ENCODE measurements at places on chromosomes 11 and 22. TPM values are rescaled to one million over a fixed set of nuclear protein-coding genes. Genes with fewer than 3 reads are reported as not detected.

HOATZ gene
- not detected for total RNA-seq

LMO1 gene
- not detected for total RNA-seq

MAJIN gene
- total RNA-seq = not detected

DNA sequence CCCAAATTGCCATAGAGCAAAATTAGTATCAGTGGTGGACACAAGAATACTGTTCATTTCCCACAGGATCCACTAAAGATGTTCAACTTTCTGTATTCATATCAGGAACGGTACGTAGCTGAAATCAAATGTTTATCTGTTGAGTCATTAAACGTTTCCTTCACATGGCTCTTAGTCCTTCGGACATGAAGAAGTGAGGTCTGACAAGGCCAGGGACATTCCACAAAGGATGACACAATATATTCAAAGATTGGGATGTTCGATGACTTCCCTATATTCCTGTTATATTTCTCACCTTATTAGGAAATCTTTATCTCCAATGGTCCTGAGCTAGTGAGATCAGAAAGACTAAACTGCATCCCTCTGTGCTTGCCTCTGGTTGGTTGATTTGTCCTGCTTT lies 129.0 kb downstream of the ETS1 start:
- no peak for ATAC-seq

DNA sequence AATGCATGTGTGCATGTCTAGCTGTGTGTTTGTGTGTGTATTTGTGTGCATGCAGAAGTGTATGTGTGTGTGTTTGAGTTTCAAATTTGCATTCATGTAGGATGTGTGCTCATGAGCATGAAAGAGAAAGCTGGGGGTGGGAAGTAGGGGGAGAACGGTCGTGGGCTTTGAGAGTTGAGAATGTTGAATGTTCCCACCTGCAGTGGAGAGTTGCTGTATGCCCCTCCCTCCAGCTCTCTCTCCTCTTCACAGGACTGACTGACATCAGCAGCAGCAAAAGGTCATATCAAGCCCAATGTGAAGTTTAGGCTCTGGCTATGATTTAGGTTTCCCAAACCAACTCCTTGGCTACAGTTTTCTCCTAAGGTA lies 63.8 kb upstream of the RRAS2 start:
- no peak for ATAC-seq

DNA sequence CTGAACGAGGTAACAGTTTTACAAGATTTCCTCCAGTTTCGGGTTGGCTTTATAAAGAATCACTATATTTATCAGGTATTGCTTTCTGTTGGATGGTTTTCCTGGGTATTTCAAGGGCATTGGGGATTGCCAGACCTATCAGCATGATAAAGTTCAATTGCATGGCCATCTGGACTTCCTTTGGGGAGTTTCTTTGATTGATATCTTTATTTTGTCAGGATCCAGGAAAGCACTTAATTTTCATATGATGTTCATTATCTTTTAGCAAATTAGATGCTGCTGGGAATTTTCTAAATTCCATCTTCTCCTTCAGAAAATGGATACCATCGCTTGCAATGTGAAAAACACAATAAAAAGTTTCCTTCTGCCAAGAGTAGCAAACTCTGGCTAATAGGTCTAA lies 21.2 kb downstream of the RFPL2 start:
- ATAC-seq = no peak

DNA sequence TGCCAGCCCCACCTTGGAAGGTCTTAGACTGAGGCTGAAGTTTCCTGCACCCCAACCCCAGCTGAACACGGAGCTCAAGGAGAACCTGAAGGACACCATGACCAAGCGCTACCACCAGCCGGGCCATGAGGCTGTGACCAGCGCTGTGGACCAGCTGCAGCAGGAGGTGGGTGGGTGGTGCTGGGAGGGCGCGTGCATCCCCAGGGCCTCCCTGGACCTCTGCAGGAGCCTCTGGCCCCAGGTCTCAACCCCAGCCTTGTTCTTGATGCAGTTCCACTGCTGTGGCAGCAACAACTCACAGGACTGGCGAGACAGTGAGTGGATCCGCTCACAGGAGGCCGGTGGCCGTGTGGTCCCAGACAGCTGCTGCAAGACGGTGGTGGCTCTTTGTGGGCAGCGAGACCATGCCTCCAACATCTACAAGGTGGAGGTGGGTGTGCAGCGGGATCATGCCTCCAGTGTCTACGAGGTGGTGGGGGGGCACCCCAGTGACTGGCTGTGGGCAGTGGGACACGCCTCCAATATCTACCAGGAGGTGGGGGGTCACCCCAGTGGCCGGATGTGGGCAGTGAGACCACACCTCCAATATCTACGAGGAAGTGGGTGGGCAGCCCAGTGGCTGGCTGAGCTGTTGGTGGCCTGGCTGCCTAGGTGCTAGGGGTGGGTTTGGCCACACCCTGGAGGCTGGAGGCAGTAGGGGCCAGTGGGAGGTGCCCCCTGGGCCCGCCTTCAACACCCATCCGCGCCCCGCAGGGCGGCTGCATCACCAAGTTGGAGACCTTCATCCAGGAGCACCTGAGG lies 4.6 kb downstream of the CD151 start:
- no peak for ATAC-seq

DNA sequence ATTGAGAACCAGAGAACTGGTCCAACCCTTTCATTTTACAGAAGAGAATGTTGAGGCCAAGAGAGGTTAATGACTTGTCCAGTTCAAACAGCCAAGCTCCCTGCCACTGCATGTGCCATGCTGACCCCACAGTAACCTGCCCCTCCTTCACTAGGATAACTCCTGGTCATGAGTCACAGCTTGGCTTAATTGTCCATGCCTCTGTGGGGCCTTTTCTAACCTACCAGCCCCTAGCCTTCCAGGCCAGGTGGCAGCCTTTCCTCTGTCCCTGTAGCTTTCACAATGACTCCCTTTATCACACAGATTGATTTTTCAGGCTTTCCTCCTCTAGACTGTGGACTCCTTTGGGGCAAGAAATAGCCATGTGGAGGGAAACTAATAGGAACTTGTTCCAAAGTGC lies 97.2 kb downstream of the PIWIL4 start:
- no peak for ATAC-seq

DNA sequence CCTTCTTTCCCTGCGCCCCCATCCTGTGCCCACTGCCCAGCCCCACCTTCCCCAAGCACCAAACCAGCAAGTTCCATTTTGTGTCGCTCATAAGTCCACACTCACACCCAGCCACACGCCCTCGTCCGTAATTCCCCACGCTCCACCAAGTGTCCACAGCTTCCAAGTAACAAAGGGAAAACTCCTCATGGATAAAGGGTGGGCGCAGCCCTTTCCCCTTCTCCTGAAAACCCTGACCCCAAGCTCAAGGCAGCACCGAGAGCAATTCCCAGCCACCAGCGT lies 458 bp downstream of the FXYD6 start:
- peak; percentile 23 for ATAC-seq

GRCh38 chr11:96272529-96273222 lies 70.3 kb downstream of the MAML2 start:
- peak; percentile 59 for ATAC-seq
